ENCODE measurements at places on chromosomes 5 and 9.

DNA sequence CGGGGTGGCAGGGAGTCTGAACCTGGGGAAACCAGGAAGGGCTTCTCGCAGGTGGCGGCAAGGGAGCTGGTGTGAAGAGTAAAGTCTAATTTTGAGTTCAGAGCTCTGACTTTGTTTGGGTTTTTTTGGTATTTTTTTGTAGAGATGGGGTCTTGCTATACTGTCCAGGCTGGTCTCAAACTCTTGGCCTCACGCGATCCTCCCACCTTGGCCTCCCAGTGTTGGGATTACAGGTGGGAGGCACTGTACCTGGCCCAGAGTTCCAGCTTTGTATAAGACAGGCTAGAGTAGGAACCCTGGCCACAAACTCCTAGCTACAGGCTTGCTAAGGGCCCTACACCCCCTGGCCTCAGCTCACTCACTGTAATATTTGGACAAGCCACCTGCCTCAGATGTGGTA, 105.1 kb upstream of the SARDH start:
- no peak for DNase-seq

DNA sequence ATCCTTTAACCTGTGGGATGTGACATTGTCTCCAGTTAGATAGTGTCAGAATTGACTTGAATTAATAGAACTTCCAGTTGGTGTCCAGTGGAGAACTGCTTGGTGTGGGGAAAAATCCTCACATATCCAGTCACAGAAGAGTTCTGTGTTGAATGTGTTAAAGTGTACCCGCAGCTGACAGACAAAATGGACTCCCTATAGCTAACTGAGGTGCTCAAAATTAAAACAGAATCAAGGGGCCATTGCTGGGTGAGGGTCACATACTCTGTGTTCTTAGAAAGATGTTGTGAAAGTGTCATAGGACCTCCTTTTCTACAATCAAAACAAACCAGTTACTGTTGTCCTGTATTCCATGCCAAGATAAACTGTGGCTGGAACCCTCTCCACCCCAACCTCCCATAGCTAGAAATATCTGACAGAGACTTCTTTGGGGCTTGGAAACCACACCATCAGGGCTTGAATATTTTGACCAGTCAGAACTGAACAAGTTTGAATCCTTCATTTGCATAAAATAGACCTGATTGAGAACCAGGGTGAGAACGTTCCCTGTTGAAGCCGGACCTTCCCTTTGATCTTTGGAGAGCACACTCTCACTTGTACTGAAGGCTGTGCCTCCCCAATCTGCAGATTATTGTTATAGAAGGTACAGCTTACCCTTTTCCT, 164.0 kb upstream of the ZNF608 start:
- DNase-seq = no peak

GRCh38 chr5:131164191-131165118, 601 bp downstream of the HINT1 start:
- DNase-seq = peak; percentile 51

DNA sequence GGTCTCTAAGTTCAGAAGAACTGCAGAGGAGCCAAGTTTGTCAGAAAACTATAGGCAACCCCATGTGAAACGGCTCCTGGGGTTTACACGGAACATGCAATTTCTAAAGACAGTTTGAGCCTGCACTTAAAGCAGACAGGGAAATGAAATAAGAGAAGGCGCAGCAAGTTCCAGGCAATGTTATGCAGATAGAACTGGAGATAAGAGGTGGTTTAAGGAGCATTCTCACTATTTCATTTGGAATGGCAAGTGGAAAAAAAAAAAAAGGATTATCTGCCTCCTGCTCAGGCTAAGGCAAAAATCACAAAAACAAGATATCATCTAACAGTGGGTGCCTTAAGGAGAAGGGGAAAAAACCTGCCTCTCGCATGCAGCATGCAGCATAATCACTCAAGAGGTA, 2252.4 kb downstream of the MAT2B start:
- no peak for DNase-seq

- peak; percentile 71 for DNase-seq
These were observed 46.1 kb downstream of the PTTG1 start for GRCh38 chr5:160467555-160468362.

DNA sequence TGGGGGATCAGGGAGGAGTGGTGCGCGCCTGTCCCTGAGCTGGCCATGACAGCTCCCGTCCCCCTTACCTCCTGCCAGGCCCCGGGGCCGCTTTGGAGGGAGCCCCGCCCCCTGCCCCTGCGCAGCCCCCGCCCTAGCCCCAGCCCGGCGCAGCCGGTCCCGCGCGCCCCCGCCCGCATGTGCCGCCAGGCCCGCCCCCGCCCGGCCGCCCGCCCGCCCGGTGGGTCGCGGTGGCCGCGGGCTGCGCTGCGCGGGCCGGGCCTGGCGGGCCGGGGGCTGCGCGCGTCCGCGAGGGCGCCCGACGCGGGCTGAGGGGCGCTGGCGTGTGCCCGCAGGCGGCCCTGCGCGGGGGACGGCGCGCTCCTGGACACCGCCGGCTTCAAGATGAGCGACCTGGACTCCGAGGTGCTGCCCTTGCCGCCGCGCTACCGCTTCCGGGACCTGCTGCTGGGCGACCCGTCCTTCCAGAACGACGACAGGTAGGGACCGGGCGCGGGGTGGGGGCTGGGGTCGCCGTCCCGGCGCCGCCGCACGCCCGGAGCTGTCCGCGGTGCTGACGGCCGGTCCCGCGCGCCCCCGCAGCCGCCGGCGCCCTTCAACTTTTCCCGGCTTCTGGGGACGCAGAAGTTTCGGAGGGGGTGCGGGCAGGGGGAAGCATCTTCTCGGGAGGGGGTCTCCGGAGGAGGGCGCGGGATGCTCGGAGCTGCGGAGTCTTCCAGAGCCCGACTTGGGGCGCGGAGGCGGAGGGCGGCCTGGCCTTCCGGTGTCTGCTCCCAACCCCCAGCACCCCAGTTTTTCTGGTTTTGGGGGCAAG, 12.5 kb downstream of the KCNT1 start:
- no peak for DNase-seq

GRCh38 chr9:116149844-116150243, 3.7 kb upstream of the PAPPA start:
- no peak for DNase-seq

DNA sequence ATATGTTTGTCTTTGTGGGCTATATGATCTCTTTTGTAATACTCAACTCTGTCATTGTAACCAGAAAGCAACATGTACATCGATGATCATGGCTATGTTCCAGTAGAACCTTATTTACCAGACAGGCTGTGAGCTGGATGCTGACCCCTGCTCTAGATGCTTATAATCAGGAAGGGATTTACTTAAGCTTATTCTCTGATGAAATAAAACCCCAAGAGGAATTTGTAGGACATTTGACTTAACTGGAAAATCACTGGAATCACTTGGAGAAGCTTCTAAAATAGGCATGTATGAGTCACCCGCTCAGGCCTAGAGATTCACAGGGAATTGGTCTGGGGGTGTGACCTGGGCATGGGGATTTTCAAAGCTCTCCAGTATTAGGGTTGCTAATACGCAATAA, 285.8 kb upstream of the ZNF608 start:
- DNase-seq = no peak

DNA sequence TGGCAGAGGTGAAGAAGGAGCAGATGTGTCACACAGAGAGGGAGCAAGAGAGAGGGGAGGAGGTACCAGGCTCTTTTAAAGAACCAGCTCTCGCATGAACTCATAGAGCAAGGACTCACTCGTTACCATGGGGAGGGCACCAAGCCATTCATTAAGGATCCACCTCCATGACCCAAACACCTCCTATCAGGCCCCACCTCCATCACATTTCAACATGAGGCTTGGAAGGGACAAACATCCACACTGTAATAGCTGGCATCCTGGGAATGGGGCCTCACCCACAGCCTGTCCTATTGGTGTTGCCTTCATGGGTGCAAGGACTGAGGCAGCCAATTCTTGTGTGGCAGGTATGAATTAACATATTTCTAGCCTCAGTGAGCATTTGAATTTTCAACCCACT, 11.6 kb upstream of the TNFAIP8 start:
- no peak for DNase-seq

GRCh38 chr5:116938488-116938887, 363.9 kb upstream of the SEMA6A start:
- DNase-seq = no peak

GRCh38 chr5:96209829-96210228, 223.2 kb downstream of the PCSK1 start:
- no peak for DNase-seq

Data from effector memory CD4-positive, alpha-beta T cell (primary cell).